ENCODE measurements at places on chromosomes 4 and X. TPM values are rescaled to one million over a fixed set of nuclear protein-coding genes. Genes with fewer than 3 reads are reported as not detected.
A peak's percentile ranks its signal among the peaks of the same experiment; 100 is the strongest.

- no peak for DNase-seq
Measured at GRCh38 chr4:26039639-26040359, 125.8 kb downstream of the SMIM20 start.

GRCh38 chrX:97168646-97169045 lies 284.9 kb downstream of the RPA4 start:
- DNase-seq, result no peak

DNA sequence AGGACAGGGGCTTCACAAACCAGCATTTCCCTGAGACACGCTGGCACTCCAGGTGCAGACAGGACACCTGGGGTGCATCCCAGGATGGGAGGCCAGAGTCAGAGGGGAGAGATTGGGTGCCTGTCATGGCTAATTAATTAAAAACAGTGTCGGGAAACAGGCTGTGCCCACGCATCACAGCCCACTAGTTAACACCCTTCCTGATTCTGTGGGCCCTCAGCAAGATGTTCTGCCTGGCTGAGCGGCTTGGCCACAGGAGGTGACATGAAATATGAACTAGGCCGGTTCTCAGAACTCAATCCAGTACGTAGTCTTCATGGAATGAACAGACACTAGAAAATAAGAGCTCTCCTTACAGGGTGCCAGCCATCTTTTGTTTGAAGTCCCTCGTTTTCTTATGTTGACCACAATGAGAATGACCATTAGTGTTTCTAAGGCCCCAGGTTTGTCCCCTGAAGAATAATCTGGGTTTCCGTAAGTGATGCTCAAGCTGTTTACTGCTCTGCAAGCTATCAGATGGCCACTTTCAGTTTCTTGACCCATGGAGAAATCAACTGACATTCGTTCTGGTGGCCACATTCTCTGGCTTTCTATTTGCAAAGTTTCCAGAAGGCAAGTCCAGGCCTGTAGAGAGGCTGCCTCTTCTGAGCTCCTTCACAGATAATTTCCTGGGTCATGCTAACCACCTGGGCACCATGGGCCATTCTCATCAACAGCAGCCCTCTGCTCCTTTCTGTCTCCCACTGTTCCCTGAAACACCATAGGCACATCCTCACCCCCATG lies 72.3 kb downstream of the SLC34A2 start:
- DNase-seq, result no peak

GRCh38 chr4:176882206-176882605 lies 89.5 kb upstream of the VEGFC start:
- DNase-seq, result no peak

DNA sequence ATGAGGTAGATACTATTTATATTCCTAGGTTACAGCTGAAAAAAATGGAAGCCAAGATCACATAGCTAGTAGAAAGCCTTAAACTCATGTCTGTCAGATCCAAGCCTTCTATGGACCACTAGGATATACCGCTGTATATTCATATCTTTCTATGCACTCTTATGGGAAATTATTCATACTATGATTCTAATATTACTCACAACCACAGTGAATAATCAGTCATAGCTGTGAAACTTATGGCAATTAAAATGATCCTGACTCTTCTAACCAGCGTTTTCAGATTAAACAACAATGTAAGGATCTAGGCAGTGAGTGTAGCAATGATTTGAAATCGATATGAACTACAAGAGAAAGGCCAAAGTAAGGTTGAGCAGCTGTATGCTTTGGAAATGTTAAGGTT lies 111.0 kb downstream of the RASGEF1B start:
- no peak for DNase-seq

GRCh38 chr4:80231180-80231579 lies 33.9 kb downstream of the PRDM8 start:
- DNase-seq, result no peak

GRCh38 chr4:3451956-3452355 lies 10.2 kb downstream of the HGFAC start:
- no peak for DNase-seq

DNA sequence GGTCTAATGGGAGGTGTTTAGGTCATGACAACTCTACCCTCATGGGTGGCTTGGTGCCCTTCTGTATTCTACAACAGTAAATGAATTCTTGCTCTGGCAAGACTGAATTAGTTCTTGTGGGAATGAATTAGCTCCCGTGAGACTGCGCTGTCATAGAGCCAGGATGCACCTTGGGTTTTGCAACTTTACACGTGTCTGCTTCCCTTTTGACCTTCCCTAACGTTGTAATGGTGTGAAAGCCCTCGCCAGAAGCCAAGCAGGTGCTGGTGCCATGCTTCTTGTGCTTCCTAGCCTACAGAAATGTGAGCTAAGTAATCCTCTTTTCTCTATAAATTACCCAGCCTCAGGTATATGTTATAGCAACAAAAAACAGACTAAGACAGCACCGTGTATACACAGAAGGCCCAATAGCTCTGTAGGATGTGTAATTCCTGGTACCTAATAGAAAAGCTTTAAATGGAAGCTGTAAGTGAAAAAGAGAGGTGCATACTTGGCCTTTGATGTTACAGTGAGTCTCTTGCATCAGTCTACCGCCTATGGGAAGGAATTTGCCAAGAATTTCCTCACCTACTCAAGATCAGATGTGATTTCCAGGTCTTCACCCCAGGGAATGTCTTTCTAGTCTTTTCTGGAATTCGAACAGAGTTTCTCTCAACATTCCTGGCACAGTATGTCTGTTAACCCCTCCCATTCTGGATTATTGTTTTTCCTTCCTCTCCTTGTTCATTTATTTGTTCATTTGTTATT lies 3.2 kb upstream of the ENPEP start:
- no peak for DNase-seq

DNA sequence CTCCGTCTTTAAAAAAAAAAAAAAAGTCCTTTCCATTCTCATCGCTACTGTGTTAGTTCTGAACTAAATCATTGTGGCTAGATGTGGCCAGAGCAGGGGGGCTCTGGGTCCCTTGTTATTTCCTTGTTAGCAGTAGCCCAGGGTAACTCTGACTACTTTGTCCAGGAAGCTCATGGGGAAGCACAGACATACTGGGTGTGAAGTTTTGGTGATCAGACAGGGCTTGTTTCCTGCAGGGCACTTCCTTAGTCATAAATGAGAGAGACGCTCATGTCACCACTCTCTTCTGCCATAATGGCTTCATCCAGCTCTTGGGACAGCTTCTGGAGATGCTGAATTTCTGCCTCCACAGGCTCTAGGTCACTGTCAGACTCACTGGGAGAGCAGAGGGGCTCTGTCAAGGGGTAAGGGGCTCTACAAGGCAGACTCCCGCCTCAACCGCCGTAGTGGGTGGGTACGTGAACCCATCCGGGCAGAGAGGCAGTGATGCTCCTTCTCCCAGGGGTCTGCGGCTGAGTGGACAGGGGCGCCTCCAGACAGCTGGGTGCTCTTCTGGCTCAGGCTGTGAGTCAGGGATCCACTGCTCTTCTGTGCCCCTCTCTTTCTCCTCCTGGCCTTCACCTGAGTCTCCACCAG lies 12.9 kb downstream of the STIM2 start:
- DNase-seq, result no peak

DNA sequence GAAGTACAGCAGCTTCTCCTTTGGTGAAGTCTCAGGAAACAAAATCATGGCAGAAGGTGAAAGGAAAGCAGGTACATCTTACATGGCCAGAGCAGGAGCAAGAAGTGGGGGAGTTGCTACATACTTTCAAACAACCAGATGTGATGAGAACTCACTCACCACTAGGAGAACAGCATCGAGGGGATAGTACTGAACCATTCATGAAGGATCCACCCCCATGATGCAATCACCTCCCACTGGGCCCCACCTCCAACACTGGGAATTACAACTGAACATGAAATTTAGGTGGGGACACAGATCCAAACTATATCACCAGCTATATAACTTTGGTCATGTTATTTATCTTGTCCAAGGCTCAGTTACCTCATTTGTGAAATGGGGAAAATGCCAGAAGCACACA lies 159.4 kb downstream of the OPHN1 start:
- no peak for DNase-seq

DNA sequence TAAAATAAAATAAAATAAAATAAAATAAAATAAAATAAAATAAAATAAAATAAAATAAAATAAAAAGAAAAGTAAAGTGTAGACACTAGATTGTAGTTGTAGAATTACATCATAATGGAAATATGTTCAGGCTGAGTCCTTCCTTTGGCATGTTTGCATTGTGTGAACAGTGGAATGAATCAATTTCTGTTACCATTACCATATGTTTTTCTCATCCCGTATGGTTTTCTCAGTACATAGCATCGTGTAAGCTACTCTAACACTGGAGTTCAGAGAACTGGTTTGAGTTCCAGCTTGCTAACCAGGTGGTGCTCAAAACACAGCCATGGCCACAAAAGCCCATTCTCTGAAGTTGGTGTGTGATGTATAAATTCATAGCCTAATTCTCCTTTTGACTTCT lies 45.9 kb downstream of the USP11 start:
- no peak for DNase-seq

DNA sequence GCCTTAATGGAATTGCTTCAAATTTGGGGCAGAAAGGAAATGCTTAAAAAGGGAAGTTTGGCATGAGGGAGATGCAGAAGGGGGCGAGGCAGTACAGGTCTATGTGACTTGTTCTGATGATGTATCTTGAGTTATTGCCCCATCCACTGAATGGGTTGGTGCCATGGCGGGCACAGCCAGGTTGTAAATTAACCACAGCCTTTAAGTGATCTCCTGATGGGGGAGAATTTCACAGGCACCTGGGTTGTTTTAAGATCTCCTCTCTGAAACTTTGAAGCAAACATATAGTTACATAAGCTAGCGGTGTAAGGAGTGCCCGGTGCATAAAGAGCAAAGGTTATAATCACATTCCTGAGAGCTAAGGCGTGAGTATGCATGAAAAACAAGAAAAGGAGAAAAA lies 37.0 kb downstream of the NPY5R start:
- no peak for DNase-seq

DNA sequence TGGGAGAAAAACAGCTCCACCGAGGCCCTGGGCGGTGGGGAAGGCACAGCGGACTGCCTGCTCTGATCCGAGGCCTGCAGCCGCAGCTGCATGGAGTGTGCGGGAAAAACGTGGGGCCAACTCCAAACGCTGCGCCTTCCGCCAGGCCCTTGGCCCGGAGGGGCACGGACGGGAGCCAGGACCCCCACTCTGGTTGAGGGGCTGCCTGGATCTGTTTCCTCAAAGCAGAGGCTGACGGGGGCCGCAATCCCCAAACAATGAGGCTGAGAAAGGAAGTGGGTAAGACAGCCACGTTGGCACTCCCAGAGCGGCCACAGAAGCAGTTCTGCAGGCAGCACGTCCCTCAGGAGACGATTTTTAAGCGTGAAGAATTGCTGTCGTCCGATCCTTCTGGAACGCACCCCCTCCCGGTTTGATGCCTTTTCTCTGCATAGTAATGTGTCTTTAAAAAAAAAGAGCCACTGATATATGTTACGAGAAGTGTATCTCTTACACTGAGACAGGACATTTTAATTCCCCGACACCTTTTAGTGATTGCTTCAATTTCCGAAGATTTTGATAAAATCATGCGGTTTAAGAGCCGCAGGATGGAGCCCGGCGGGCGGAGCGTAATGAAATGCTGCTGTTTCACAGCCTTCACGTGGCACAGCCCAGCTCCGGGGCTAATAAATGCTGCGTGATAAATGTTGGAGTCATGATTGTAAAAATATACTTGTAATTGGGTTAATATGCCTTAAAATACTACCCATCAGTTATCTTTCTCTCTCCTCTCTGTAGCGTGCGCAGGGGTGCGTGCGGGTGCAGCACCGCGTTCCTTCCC lies 85.7 kb downstream of the FAM53A start:
- no peak for DNase-seq

DNA sequence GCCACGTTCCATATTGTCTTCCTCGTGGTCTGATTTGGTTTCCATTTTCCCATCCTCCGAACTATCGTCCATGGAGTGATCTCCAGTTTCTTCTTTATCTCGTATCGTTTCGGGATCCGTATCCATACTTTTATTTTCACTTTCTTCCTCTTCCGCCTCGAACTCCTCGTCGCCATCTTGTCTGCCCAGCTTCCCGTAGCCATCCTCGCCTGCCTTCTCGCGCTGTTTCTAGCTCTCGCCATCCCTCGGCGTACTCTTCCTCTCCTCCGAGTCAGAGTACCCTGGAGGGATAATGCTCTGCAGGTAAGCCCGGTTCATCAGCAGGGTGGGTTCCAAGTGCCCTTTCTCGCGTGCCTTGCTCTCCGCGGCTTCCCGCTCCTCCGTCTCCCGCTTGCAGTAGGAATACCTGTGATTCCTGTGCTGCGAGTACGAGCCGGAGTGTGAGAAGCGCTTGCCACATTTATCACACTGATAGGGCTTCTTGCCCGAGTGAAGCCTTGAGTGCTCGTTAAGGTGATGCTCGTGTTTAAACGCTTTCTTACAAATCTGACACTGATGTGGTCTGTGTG lies 134.5 kb upstream of the TAPT1 start:
- no peak for DNase-seq

DNA sequence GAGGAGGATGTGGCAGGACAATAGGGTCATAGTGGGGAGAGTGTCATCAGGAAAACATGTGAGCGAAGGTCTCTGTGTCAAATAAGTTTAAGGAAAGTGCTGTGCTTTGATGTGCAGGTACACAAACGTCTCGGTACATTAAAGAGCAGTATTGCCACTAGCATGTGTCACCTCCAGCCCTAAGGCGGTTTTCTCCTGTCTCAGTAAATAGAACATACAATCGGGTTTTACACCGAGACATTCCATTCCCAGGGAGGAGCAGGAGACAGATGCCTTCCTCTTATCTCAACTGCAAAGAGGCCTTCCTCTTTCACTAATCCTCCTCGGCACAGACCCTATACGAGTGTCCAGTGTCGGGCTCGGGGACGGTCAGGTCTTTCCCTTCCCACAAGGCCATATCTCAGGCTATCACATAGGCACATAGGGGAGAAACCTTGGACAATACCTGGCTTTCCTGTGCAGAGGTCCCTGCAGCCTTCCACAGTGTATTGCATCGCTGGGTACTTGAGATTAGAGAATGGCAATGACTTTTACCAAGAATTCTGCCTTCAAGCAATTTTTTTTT lies 684.5 kb downstream of the PDHA2 start:
- DNase-seq, result no peak

- DNase-seq, result no peak
Measured at GRCh38 chr4:73776321-73776729, 36.0 kb downstream of the CXCL8 start.

GRCh38 chrX:10619425-10620046 lies 849 bp downstream of the MID1 start:
- DNase-seq, result no peak

DNA sequence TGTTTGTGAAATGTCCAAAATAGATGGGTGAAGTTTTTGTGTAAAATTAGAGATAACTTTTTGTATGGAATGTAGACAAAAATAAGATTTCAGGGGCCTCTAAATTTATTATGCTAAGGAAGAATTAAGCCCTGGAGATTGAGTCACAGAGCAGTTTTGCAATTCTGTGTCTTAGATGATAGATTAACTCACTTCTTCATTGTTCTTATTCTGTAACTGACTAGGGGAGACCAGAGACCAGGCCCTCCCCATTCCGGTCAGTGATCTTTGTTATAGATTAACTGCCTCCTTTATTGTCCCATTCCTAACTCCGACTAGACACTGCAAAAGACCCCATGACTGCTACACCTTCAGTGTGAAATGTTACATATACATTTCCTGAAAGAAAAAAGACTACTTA lies 238.4 kb upstream of the TAPT1 start:
- no peak for DNase-seq

GRCh38 chrX:139811942-139812629 lies 104.1 kb upstream of the MCF2 start:
- DNase-seq, result no peak

- DNase-seq, result peak; percentile 96
Measured at GRCh38 chr4:1011022-1011665, at the start of gene FGFRL1. Gene FGFRL1, plus strand, starts transcription at chr4:1011626. Its CDS starts 860 bp downstream, at chr4:1012486.

GRCh38 chr4:174628191-174628590 lies 105.9 kb upstream of the HPGD start:
- DNase-seq, result no peak

GAB3 gene
- 1.1 TPM for total RNA-seq

NAA15 gene
- total RNA-seq, result 36.8 TPM

PPEF2 gene
- total RNA-seq, result not detected

PRSS12 gene
- 15.3 TPM for total RNA-seq

HPGD gene
- not detected for total RNA-seq
